ENCODE measurements at places on chromosomes 3 and 15. TPM values are rescaled to one million over a fixed set of nuclear protein-coding genes. Genes with fewer than 3 reads are reported as not detected.

The KBTBD8 gene
- 9.9 TPM for total RNA-seq

The TMEM266 gene
- total RNA-seq: 0.34 TPM

The C2CD4B gene
- not detected for total RNA-seq

The FAM107A gene
- 1.6 TPM for total RNA-seq

The NRROS gene
- total RNA-seq: 0.52 TPM

The LRTM1 gene
- not detected for total RNA-seq

The ALS2CL gene
- total RNA-seq: 0.16 TPM

The SLC12A8 gene
- 2.7 TPM for total RNA-seq

The LRRIQ4 gene
- 0.16 TPM for total RNA-seq

The KLF15 gene
- 19.3 TPM for total RNA-seq

The PP2D1 gene
- not detected for total RNA-seq

The ACAA1 gene
- 50.2 TPM for total RNA-seq

The CHRNB4 gene
- 4.1 TPM for total RNA-seq

The SCAMP5 gene
- 38.8 TPM for total RNA-seq

The KNG1 gene
- not detected for total RNA-seq

The SYNPR gene
- total RNA-seq: not detected

The TMEM212 gene
- total RNA-seq: not detected

The CDC25A gene
- 63.0 TPM for total RNA-seq

The SLC22A13 gene
- total RNA-seq: 0.41 TPM

The UQCC5 gene
- 26.2 TPM for total RNA-seq

The PLA2G4D gene
- total RNA-seq: not detected

- H3K4me1 ChIP-seq: no peaks in the 10 kb centered on the region
- H3K36me3 ChIP-seq: peaks cover 2% of the 10 kb centered on the region
- H3K4me3 ChIP-seq: no peak overlapping the region
- no peaks in the 10 kb centered on the region for H3K27me3 ChIP-seq
These were observed 16.0 kb downstream of the CAPN3 start for GRCh38 chr15:42375252-42375651.

DNA sequence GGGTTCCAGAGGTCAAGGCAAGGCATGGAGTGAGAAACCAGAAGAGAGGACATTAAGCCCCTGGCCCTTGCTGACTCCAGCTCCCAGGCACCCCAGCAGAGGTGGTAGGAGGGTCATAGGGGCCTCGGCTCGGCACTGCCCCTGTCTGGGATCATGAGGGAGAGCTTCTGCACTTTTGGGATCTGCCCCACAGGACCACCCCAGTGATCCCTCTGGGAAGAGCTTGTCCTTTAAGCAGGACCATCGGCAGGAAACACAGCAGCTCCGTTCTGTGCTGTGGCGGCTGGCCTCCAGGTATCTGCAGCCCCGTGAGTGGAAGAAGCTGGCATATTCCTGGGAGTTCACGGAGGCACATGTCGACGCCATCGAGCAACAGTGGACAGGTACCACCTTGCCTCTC is 35.5 kb downstream of the ANKDD1A start:
- H3K36me3 ChIP-seq: peaks cover 11% of the 10 kb centered on the region
- no peak for DNase-seq
- H3K4me3 ChIP-seq: no peak overlapping the region
- no peaks in the 10 kb centered on the region for H3K27me3 ChIP-seq
- no peak overlapping the region for H3K27ac ChIP-seq

- DNase-seq: no peak
- H3K36me3 ChIP-seq: no peaks in the 10 kb centered on the region
- H3K27me3 ChIP-seq: no peaks in the 10 kb centered on the region
- no peaks in the 10 kb centered on the region for H3K4me1 ChIP-seq
- no peak overlapping the region for H3K4me3 ChIP-seq
These were observed 94.7 kb upstream of the TUSC7 start for GRCh38 chr3:116614795-116615362.

GRCh38 chr15:35013370-35013769 is 25.3 kb upstream of the ZNF770 start:
- DNase-seq: no peak
- no peak overlapping the region for H3K4me3 ChIP-seq
- peaks cover 17% of the 10 kb centered on the region for H3K4me1 ChIP-seq
- no peaks in the 10 kb centered on the region for H3K36me3 ChIP-seq

DNA sequence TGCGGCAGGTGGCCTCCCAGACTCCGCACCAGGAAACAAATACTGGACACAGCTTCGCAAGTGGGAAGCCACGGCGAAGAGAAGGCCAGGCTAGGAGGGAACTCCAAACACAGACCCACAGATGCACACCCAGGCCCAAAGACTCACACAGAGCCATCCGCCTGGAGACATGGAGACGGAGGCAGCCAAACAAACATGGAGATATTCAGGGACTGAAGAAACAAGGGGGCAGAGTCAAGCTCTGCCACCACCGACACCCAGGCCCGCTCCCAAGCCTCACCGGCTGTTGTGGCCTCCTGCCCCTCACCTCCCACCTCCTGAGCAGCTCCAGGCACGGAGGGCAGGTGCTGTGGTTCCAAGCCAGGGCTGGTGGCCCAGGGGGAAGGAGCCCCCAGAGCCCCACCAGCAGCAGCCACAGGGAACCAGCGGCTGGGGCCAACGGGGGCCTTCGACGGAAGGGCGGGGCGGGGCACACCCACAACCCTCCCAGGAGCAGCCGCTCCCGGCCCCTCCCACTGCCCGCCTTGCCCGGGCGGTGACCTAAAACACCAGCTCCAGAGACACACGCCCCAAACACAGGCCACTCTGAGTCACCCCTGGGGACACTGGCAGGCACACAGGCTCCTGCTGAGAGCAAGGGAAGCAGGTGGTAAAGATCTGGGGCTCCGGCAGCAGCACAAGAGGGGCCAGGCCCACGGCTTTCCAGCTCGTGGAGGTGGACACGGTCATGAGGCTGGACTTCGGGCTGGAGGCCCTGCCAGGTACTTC is 31.9 kb downstream of the TNK2 start:
- H3K27ac ChIP-seq: peak overlapping the region; percentile 89
- H3K4me1 ChIP-seq: peaks cover 5% of the 10 kb centered on the region
- peaks cover 4% of the 10 kb centered on the region for H3K36me3 ChIP-seq
- H3K27me3 ChIP-seq: no peaks in the 10 kb centered on the region
- H3K4me3 ChIP-seq: no peak overlapping the region

DNA sequence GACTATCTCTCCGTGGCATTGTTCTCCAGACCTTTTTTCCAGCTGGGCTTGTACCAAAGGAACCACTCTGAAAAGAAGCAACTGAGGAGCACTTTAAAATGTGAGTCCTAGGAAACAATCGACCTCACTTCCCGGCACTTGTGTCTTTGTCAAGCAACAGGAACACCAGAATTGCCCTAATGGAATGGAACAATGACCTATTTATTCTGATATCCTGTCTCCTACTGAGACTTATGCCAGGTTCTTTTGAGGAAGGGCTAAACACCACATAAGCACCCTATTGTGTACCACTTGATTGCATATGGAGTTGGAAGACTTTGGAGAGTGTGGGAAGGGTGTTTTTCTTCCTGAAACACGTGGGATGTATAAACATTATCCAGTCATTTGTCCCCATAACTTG is 56.8 kb upstream of the TGFBR2 start:
- no peak overlapping the region for H3K27ac ChIP-seq
- H3K27me3 ChIP-seq: no peaks in the 10 kb centered on the region
- H3K4me1 ChIP-seq: peaks cover 49% of the 10 kb centered on the region
- no peak for DNase-seq
- no peak overlapping the region for H3K4me3 ChIP-seq

GRCh38 chr15:75656813-75657212 is 9.1 kb downstream of the SNX33 start:
- no peaks in the 10 kb centered on the region for H3K36me3 ChIP-seq
- H3K27me3 ChIP-seq: no peaks in the 10 kb centered on the region
- no peak overlapping the region for H3K4me3 ChIP-seq
- no peak overlapping the region for H3K27ac ChIP-seq
- peaks cover 17% of the 10 kb centered on the region for H3K4me1 ChIP-seq

DNA sequence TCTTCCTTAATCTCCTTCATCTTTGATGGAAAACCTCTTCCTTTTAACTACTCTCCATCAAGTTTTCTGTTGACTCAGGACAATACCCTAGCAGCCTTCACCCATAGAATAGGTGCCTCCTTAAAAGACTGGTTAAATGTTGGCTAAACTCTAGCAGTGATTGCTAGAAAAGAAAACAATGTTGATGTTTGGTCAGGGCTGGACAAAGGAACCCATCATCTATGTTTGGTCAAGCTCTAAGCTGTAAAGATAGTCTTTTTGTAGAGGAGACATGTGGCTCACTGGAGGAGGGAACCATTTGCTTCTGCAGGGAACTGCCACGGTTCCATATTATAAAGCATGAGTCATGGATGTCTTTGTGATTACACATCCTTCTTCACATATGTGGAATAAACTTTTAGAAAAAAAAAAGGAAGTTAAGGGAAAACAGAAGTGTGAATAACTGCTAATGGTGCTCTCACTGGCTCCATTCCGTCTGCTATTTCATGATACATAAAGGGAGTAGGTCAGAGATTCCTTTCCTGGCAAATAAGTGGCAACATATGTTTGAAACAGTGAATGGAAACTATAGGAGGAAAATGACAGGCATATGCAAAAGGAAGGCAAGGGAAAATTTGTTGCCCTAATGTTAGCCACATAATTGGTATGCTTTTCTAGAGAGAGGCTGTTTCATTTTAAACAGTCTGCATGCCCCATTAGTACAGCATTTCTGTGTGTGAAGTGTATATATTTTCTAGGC is 78.2 kb downstream of the CMSS1 start:
- H3K27me3 ChIP-seq: no peaks in the 10 kb centered on the region
- no peak overlapping the region for H3K4me3 ChIP-seq
- peaks cover 4% of the 10 kb centered on the region for H3K36me3 ChIP-seq

DNA sequence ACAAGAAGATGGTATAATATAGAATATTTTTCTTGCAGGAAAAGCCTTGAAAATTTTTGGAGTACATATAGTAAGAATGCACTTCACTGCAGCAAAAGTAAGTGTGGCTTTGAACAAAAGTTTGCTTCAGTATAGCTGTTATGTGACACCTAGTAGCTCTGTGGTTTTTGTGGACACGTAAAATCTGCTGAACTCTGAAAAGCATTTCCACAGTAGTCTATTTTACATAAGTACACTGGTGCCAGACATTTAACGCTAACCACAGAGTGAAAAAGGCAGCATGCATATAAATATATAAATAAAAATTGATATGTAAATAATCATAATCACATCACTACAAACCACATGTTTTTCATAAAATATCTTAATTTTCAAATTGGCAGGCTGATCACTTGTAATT is 39.8 kb downstream of the CGGBP1 start:
- no peak overlapping the region for H3K4me3 ChIP-seq
- no peaks in the 10 kb centered on the region for H3K36me3 ChIP-seq
- no peak for DNase-seq
- H3K27me3 ChIP-seq: no peaks in the 10 kb centered on the region

DNA sequence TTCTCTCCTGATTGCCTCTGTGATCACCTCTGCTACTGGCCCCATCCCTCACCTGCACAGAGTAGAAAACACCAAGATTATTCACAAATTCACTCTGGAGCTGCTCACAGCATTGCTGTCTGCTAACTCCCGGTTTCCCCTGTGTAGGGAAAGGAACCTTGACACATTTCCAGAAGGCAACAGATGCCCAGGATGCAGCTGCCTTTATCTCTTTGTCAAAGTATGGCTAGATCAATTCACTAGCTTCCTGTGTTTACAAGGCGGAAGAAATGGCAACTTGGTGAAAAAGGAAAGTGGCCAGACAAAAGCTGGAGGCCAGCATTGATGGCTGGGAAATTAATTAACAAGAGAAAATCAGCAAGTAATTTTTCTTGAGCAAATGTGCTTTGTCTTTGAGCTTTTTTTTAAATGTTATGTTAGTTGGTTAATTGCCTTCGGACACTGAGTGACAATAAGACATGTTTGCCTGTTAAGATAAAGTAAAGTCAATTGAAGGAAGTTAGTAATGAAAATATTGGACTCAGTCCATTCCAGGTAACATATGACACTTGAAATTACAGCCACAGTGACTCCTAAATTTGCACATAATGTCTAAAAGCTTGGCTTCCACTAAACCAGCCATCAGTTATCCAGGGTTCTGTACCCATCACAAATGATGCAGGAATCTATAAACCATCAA is 394.6 kb upstream of the IL12A start:
- no peak for DNase-seq
- H3K4me3 ChIP-seq: no peak overlapping the region
- H3K27ac ChIP-seq: no peak overlapping the region
- H3K4me1 ChIP-seq: peaks cover 8% of the 10 kb centered on the region
- H3K27me3 ChIP-seq: peaks cover 3% of the 10 kb centered on the region

- no peaks in the 10 kb centered on the region for H3K36me3 ChIP-seq
- H3K4me3 ChIP-seq: peak overlapping the region; percentile 70
- DNase-seq: no peak
- no peaks in the 10 kb centered on the region for H3K27me3 ChIP-seq
- H3K27ac ChIP-seq: no peak overlapping the region
These were observed 5.6 kb upstream of the RPL14 start for GRCh38 chr3:40451551-40451950.

DNA sequence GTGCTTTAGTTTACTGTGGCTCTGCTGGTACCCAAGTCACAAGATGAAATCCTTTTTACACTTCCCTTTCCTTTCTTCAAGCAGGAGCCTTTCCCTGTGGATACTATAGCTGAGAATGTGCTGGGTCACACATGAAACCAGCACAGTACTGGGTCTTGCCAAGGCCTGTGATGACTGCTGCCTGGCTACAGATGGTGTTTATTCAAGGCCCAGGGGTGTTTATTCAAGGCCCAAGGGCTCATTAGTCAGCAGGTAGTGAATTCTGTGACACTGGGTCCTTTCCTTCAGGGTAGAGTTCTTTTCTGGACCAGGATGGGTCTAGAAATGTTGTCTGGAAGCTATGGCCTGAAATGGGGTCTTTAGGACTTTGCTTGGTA is 99.4 kb downstream of the SH3GL3 start:
- no peak overlapping the region for H3K4me3 ChIP-seq
- H3K27ac ChIP-seq: no peak overlapping the region
- peaks cover 7% of the 10 kb centered on the region for H3K36me3 ChIP-seq
- H3K4me1 ChIP-seq: peaks cover 6% of the 10 kb centered on the region

DNA sequence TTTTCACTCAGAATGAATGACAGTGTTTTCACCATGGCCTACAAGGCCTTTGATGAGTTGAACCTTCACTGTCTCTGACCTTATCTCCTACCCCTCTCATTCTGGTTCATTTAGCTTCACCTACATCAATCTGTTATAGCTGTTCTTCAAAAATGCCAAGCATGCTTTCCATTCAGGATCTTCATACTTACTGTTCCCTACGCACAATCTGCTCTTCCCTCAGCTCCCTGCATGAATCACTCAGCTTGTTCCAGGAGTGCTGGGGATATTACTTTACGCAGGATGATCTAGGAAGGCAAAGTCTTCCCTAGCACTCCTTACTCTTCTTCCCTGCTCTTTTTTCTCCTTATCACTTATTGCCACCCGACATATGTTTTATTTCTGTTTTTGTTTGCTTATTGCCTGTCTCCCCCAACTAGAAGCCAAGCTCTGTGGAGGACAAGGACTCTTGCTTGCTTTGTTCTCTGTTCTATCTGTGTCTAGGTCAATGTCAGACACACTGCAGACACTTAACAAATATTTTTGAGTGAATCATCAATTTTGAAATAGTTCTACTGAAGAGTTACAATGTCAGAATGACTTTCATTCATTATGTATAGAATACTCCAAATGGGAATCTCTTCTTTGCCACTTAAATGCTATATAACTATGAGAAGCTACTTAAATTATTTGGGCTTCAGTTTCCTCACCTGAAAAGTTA is 238.3 kb upstream of the FEZF2 start:
- H3K36me3 ChIP-seq: no peaks in the 10 kb centered on the region
- no peak for DNase-seq
- peaks cover 3% of the 10 kb centered on the region for H3K4me1 ChIP-seq
- no peak overlapping the region for H3K27ac ChIP-seq
- peaks cover 18% of the 10 kb centered on the region for H3K27me3 ChIP-seq

- no peaks in the 10 kb centered on the region for H3K4me1 ChIP-seq
- H3K36me3 ChIP-seq: peaks cover 5% of the 10 kb centered on the region
- DNase-seq: no peak
- no peaks in the 10 kb centered on the region for H3K27me3 ChIP-seq
- no peak overlapping the region for H3K4me3 ChIP-seq
These were observed 977.1 kb downstream of the DIPK2A start for GRCh38 chr3:144948711-144949110.
